ENCODE measurements at places on chromosomes 3 and 15.
A peak's percentile ranks its signal among the peaks of the same experiment; 100 is the strongest.

- no peak for DNase-seq
These were observed 150.6 kb upstream of the NSMCE3 start for GRCh38 chr15:29420188-29420587.

DNA sequence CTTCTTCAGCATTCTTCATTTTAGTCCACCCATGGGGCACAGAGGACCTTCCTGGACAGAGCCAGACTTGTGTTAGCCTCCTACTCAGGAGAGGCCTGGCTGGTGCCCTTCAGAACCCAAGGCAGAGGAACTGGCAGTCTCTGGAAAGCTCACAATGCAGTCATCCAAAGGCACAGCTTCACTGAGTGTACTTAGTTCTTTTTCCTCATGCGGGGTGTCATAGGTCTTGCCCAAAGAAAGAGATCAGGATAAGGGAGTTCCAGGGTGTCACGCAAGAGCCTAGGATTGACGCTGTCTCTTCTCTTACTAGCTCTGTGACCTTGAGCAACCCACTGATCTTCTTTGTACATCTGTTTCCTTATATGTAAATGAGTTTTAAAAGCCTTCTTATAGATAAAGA, 58.7 kb downstream of the CD200 start:
- DNase-seq, result no peak

DNA sequence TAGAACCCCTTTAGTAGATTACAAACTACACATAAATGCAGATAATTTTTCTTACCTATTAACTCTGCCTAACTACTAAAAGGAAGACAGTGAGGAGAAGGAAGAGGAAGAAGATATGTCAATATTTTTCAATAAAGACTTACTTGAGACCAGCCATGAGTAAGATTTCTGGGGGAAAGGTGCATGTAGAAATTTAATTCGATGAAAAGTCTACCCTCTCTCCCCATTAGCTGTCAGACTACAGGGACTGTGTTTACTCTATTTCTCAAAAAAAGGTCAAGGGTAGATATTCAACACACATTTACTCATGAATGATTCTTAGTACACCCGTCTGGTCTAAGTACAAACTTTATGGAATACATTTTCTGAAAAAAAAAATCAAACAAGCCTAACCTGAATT, 6.8 kb downstream of the TSPAN3 start:
- DNase-seq, result no peak

DNA sequence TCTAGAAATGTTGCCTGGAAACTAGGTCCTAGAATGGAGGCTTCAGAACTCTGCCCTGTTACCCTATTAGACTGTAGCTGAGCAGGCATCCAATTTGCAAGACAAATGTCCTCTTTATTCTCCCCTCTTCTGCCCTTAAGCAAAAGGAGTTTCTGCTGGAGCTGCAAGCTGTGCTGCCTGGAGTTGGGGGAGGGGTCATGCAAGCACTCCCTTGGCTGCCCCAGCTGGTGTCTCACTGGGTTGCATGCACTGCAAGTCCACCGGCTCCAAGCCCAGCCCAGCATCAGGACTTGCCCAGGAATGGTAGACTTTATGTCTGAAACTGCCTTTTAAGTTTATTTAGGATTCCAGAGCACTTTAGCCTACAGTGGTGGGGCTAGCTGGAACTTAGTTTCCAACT, 15.7 kb upstream of the RBP2 start:
- DNase-seq, result peak; percentile 2

DNA sequence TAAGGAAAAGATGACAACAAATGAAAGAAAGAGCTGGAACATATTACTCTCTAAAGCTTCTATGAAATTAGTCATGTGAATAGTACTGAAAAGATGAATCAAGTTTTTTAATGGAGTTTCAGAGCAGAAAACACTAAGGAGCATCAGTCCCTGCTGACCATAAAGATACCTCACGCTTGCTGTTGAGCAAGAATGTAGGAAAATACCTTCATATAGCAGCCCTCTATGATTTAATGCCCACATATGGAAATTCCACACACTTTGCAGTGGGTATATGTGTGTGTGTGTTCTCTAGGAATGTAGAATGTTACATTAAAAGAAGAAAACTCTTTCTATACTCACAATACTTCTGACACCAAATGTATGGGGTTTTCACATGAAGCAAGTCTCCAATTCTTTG, 355.0 kb downstream of the ERC2 start:
- no peak for DNase-seq

DNA sequence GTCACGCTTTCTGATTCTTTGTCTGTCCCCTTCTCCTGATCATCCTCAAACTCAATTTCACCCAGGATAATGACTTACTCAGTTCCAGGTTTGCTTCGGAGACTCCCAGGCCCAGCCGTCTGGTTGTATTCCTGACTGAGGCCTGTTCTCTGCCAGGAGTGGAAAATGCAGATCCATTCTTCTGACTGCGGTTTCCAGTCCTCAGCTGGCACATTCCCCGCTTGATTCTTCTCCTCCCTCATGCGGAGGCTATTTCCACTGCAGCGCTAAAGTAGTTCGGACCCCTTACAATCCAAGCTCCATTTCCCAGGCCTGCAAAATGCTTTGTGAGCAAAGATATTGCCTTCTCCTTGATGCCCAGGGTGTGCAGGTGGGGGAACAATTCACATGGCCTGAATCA, 47.2 kb upstream of the GALNT15 start:
- no peak for DNase-seq

- DNase-seq, result no peak
These were observed 9.4 kb upstream of the P2RY1 start for GRCh38 chr3:152825566-152825965.

DNA sequence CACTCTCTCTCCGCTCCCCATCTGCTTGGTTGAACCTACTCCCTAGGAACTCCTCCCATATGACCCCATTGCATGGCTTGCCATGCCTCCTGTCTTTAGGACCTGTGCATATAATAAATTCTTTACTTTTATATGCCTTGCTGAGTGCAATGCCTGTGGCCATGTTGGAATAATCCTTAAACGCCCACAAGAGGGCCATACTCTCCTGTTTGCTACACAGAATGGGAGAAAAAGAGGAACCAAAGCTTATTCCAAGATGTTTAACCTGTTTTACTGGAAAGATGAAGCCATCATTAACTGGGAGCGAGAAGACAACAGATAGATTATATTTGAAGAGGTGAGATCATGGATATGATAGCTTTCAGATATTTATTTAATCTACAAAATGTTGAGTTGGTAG, 1097.8 kb downstream of the NAALADL2 start:
- no peak for DNase-seq

DNA sequence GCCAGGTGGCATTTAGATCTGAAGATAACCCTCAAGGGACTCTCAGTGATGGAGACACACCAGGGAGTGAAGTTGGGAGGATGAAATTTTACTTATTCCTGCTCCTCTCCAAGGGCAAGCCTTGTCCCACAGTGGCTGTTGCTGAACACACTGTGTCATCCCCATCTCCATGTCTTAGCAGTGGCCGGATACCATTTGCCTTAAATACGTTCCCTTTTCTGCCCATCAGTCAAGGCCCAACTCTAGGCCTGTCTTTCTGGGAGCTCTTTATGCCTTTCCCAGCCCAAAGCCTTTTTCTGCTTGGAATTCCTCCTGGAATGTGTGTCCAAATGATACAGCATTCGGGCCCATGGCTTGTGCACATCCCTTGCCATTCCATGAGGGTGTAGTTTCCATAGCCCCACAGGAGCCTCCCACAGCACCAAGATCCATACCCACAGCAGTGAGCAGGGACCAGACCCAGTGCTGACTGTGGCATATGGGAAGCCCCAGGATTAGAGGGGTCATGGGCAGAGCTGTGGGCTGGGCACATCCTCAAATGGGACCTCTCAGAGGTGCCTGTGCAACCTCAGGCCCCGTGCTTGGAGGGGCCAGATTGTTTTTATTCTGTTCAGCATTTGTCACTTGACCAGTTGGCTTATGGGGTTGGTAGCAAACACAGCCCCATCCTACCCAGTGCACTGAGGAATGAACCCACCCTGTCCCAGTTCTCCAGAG, 63.7 kb upstream of the PRR23C start:
- DNase-seq, result no peak

DNA sequence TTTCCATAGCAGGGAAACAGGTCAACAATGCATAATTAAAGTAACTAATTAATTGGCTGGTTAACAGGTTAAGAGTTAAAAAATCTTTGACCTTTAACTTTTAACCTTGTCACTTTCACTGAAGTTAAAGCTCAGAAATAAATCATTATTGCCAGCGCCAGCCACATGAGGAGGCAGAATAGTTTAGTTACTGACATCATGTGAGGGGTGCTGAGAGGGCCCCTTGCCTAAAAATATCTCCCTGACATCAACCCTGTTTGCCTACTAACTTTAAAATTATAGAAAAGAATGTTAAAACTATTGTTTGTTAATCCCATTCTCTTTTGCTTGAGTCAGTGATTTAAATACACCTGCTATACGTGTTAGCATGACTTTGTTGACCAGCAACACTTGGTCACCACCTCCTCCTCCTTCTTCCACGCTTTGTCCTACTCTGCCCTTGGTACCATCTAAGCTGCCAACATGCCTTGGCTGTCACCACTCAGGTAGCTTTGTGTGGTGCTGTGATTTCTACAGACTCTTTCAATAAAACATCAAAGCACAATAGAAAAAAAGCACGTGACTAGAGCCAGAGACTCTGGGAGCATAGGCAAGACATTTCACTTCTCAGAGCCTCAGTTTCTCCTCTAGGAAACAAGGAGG, 2.7 kb downstream of the FBXO40 start:
- no peak for DNase-seq

DNA sequence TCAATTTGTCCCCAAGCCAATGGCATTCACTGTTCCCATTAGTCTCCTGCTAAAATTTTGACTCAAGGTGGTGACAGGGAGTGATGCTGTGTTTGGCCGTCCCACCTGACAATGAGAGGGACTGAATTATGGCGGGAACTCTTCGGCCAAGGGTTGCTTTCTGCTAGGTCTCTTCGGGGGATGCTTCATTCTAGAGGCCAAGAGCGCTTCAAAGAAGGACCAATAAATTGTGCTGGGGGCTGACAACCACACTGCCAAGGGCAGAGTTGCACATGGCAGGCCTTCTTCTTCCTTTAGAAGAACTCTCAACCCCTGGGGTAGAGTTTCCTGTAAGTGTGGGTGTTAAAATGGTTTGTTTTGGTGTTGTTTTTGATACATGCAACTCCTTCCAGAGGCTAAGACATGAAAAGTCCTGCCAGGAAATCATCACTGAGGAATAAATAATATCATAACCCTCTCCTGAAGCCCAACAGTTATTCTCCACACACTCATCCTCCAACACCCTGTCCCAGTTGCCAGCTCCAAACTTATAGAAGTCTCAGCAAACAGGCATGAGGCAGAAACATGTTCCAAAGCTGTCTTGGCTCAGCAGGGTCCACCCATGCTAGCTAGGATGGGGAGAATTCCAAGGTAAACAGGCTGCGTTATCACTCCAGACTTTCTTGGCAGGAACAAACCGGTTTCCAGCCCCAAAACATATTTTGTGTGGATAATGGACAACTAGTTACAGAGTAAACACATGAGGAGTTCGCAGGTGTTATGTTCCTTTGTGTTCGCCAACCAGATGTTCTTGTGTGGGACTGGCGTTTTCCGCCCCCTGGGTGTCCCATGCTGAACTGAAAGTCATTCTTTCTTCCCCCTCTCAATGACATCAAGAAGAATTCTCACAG, 396.7 kb upstream of the RGMA start:
- peak; percentile 11 for DNase-seq

DNA sequence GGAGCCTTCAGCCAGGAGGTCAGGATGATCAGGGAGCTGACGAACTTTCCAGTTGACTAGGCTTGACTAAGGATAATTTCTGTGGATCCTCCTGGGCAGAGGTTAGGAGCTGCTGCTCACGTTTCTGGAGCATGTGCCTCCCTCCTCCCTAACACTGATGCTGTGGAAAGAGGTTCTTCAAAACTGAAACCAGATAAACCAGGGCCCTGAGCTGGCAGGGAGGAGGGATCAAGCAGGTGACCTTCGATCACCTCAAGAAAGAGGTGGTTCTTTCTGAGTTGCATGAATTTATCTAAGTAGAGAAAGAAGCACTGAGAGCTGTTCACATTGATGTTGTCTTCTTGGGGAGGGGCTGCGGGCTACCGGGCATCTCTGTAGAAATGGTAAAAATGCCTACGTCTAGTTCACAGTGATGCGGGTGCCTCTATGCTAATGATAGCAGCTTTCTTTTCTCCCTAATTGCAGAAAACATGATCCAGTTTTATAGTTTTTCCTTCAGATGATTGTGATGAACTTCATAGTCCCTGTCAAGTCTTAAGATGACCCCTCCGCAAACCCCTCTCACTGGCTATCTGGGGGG, 332.7 kb upstream of the LRRFIP2 start:
- DNase-seq, result no peak

- DNase-seq, result no peak
These were observed 18.3 kb downstream of the GREM1 start for GRCh38 chr15:32735989-32736700.

DNA sequence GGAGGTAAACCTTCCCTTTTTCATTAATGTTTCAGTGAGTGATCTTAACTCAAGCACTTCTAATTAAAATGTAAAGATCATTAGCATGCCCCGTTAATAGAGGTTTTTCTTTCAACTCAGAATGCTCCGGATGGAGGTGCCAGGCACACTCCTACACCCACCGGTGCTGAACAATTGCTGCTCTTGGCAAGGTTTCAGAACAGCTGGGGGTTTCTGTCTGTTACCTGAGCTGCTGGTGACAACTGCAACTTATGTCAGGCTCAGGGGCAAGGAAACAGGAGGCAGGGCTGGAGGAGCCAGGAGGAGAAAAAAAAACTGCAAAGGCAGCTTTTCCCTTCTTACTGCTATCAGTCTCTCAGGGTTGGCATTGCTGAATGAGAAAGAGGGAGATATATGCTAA, 250.1 kb downstream of the DIPK2A start:
- no peak for DNase-seq

DNA sequence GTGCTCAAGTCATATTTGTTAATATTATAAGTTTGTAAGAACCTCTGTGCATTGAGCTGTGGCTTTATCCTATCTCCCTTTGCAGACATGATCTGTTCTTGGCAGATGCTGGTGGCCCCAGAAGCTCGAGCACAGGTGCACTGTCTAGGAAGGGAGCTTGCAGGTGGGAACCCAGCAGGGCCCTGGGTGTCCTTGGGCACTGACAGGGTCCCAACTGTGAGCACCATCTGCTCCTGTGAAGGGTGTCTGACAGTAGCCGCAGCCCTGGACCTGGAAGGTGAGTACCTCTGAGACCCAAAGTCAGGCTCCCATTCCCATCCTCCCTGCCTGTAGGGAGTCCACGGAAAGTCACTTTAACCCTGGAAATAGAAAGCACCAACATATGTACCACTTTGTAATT, 2.4 kb upstream of the REC114 start:
- DNase-seq, result no peak

DNA sequence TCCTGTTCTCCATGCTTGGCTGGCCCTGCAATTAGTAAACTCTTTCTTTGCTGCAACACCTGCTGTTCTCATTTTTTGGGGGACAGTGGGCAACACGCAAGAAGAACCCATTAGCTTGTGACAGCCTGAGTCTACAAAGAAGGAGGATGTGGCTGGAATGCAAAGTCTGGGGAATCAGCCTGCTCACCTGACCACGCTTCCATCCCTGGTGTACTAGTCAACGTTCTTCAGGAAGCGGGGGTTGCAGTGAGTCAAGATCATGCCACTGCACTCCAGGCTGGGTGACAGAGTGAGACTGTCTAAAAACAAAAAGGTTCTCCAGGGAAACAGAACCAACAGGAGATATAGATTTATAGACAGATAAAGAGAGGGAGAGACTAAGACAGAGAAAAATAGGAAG, 27.7 kb upstream of the KBTBD12 start:
- DNase-seq, result no peak
